Lung (tissue), 17 donors: ENCODE measurements at places on chromosomes 12 and 14. TPM values are rescaled to one million over a fixed set of nuclear protein-coding genes. Genes with fewer than 3 reads are reported as not detected.

USP44 gene
- total RNA-seq: 18.6 TPM

DNA sequence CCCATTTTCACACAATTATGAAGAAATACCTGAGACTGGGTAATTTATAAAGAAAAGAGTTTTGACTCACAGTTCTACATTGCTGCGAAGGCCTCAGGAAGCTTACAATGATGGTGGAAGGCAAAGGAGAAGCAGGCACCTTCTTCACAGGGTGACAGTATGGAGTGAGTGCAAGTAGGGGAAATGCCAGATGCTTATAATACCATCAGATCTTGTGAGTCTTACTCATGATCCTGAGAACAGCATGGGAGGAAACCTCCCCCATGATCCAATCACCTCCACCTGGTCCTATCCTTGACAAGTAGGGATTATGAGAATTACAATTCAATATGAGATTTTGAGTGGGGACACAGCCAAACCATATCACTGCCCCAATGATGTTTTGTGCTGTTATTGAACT, 189.3 kb upstream of the CRY1 start:
- H3K36me3 ChIP-seq: no peaks in the 10 kb centered on the region
- no peak overlapping the region for H3K27ac ChIP-seq
- no peaks in the 10 kb centered on the region for H3K27me3 ChIP-seq
- no peak overlapping the region for H3K4me3 ChIP-seq
- no peak for DNase-seq
- no peaks in the 10 kb centered on the region for H3K4me1 ChIP-seq

GRCh38 chr14:100906420-100906819, 2.9 kb upstream of the RTL1 start:
- no peak overlapping the region for H3K4me3 ChIP-seq
- no peaks in the 10 kb centered on the region for H3K4me1 ChIP-seq
- no peaks in the 10 kb centered on the region for H3K27me3 ChIP-seq

DNA sequence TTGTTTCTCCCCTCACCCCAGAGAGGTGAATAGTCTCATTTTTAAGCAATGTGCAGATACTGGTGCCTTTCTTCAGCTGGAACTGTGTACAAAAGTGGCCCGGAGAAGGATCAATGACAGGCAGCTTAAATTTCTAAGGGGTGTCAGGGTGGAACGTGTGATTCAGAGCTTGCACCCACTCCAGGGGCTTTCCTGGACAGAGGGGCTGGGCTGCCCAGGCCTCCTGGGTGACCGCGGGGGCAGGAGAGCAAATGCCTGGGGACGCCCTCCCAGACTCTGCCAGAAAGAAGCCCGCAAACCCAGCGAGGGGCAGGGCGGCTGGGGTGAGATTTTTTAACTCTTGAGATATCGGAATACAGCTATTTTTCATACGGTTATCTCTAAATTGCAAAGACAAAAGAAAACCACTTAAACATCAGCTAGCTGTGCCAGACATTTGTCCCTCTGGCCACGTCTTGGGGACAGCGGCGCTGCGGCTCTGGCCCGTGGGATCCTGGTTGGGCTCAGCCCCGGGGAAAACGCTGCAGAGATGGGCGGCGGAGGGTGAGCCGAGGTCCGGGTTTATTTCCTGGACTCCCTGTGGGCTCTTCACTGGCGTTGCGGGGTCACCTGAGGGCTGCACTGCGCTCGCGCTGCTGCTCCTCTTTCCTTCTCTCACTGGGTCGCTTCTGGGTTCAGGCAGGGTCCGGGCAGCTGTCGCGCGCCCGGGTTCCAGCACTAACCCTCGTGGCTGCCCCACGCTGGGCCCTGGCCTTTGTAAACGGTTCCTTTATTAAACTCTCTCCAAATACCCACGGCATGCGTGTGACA, 35.8 kb downstream of the NFKBIA start:
- no peak overlapping the region for H3K27ac ChIP-seq
- H3K4me3 ChIP-seq: no peak overlapping the region
- no peaks in the 10 kb centered on the region for H3K36me3 ChIP-seq
- no peak for DNase-seq

GRCh38 chr12:117875744-117876435, 92.9 kb downstream of the KSR2 start:
- no peak overlapping the region for H3K4me3 ChIP-seq
- H3K4me1 ChIP-seq: no peaks in the 10 kb centered on the region
- peak; percentile 69 for DNase-seq
- H3K36me3 ChIP-seq: no peaks in the 10 kb centered on the region
- no peak overlapping the region for H3K27ac ChIP-seq
- H3K27me3 ChIP-seq: no peaks in the 10 kb centered on the region
